Fibroblast of skin of back (primary cell): ENCODE measurements at places on chromosomes 1 and 21.

- DNase-seq, result no peak
These were observed 3.4 kb upstream of the GPR89B start for GRCh38 chr1:147924813-147925212.

DNA sequence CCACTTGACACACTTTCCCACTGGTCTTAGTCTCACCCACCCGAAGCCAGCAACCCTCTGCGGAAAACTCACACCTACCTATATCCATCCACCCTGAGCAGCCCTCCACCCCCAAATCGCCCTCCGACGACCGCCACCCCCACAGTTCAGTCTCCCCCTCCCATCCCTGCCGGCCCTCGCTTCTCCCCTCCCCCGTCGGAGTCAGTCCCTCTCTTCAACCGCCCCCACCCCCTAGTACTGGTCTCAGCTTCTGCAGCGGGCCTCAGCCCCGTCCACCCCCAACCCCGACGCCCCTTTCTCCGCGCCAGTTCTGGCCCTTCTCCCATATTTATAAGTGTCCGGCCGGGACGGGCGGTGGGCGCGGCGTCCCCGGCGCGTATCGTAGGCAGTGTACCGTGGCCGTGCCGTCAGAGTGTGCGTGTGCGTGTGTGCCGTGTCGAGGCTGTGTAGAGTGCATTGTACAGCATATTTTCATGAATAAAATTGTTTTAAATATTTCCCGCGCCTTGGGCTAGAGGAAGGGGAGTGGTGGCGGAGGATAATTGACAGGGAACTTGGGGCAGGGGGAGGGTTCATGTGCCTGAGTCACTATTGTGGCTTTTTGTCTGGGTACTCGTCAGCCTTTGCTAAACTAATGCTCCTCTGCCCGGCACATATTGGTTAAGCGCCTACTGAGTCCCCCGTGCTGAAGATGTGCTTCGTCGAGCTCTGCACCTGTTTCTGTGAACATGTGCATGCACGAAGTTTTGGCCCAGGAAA lies 22.0 kb downstream of the FOXO6 start:
- peak; percentile 67 for DNase-seq

DNA sequence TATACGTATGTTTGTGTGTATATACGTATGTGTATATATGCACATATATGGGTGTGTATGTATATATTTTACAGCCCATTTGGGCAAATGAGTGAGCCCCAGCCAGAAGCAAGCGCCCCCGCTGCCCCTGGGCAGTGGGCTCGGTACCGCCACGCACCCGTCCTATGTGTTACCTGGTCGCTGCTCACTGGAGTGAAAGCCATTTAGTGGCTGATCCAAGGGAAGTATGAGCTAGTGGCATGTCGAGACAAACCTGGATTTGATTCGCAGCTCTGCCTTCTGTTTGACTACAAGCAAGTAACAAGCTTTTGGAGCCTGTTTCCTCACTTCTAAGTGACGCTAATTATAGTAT lies 35.8 kb upstream of the JAK1 start:
- no peak for DNase-seq

- no peak for DNase-seq
These were observed 79.1 kb downstream of the RGS21 start for GRCh38 chr1:192395895-192396294.

- no peak for DNase-seq
These were observed 1.0 kb upstream of the F11R start for GRCh38 chr1:161021970-161022353.

GRCh38 chr1:108708691-108709660 lies 3.7 kb upstream of the FNDC7 start:
- DNase-seq, result peak; percentile 48

DNA sequence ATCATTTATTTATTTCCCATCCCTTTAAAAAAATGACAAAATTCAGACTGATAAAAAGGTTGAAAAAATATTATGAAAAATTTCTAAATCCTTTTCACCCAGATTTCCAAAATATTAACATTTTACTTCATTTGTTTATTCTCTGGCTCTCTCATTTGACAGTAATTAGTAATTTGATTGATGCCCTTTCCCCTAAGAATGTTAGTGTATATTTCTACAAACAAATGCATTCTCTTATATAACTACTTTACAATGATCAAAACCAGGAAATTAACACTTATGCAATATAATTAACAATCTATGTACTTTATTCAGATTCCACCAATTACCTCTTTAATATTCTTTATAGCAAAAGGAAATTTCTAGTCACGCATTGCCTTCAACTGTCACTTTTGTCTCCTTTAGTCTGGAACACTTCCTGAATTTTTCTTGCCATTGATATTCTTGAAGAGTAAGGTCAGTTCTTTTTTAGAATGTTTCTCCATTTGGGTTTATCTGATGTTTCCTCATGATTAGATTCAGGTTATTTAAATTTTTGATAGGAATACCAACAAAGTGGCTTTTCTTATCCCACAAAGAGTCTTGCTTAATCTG lies 3.9 kb downstream of the CD53 start:
- no peak for DNase-seq
